D721Med (cell line): ENCODE measurements at places on chromosomes 6 and 20.

DNA sequence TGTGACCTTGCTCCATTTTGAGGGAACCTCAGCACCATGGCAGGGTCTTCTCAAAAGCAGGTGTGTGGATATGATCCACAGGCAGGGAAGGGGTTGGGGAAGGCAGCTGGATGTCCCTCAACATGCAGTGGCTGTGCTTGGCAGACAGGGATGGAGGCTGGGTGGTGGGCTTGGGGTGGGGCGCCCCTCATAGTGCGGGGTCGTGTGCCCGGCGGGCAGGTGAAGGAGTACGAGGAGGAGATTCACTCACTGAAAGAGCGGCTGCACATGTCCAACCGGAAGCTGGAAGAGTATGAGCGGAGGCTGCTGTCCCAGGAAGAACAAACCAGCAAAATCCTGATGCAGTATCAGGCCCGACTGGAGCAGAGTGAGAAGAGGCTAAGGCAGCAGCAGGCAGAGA is 8.0 kb upstream of the ZBTB9 start:
- no peak for DNase-seq

- DNase-seq = no peak
These were observed 129.1 kb downstream of the SASH1 start for GRCh38 chr6:148471624-148472159.

DNA sequence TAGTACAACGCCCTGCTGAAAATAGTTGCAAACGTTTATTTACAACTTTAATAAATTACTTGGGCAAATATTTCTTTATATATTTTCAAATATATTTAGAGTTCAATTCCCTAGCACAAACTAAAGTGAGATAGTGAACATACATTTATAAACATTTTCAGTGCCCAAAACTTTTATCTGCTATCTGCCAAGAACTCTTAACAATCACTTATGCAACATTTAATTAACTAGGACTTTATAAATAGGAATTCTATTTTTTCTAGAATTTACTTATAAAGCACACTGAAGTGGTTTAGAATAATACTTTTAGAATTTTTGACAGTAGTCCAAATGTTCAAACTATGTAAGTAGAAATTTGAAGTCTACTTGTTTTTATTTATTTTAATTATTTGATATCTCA is 452.6 kb upstream of the RGS17 start:
- DNase-seq = no peak

- DNase-seq = no peak
These were observed 78.0 kb downstream of the DLGAP4 start for GRCh38 chr20:36384022-36384619.
